ENCODE measurements at places on chromosomes 16 and 17.

DNA sequence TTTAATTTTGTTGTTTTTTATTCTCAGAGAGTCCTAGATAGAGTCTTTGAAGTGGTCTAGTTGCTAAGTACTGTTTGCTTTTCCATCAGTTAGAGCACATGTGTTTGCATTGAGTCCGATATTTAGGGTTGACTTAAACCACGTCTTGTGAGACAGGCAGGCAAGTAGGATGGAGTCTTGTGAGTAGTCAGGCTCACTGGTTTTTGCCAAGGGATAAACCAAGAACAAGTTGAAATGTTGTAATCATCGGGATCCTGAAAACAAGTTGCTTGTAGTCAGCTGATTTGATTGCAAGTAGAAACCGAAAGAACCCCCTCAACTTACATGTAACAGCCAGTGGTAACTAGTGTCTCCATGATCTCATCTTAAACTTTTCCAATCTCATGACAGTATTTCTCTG is 17.2 kb downstream of the ATP6V0A1 start:
- DNase-seq: no peak

DNA sequence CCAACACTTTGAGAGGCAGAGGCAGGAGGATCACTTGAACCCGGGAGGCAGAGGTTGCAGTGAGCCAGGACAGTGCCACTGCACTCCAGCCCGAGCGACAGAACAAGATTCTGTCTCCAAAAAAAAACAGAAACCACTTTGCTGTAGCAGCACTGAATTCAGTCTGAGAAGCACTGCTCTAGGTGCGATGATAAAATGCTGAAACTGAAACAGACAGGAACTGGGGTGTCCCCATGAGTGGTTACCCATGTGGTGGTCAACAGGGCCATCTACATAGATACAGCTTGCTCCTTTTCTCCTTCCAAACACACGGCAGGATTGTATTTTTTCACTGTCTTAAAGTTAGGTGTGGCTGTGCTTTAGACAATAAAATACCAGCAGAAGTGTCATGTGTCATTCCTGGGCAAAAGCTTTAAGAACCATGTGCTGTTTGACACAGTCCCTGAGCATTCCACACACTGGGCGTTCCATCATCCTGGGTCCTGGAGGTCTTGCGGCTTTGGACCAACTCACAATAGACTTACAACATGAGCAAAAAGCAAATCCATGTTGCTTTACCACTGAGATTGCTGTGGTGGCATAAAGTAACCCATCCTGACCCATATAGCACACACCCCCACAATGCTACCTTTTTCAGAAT is 11.5 kb downstream of the GAS7 start:
- DNase-seq: no peak

DNA sequence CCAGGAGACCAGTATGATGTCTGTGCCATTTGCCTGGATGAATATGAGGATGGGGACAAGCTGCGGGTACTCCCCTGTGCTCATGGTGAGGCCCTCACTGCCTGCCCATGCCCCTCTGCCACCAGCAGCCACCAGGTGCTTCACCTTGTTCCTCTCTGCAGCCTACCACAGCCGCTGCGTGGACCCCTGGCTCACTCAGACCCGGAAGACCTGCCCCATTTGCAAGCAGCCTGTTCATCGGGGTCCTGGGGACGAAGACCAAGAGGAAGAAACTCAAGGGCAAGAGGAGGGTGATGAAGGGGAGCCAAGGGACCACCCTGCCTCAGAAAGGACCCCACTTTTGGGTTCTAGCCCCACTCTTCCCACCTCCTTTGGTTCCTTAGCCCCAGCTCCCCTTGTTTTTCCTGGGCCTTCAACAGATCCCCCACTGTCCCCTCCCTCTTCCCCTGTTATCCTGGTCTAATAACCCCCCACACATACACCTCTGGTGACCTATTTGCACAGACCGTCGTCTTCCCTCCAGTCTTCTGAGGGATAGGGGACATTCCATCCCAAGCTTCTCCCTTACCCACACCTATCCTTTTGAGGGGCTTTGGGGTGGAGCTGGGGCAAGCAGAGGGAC is 3.7 kb downstream of the PFN1 start:
- DNase-seq: peak; percentile 51

DNA sequence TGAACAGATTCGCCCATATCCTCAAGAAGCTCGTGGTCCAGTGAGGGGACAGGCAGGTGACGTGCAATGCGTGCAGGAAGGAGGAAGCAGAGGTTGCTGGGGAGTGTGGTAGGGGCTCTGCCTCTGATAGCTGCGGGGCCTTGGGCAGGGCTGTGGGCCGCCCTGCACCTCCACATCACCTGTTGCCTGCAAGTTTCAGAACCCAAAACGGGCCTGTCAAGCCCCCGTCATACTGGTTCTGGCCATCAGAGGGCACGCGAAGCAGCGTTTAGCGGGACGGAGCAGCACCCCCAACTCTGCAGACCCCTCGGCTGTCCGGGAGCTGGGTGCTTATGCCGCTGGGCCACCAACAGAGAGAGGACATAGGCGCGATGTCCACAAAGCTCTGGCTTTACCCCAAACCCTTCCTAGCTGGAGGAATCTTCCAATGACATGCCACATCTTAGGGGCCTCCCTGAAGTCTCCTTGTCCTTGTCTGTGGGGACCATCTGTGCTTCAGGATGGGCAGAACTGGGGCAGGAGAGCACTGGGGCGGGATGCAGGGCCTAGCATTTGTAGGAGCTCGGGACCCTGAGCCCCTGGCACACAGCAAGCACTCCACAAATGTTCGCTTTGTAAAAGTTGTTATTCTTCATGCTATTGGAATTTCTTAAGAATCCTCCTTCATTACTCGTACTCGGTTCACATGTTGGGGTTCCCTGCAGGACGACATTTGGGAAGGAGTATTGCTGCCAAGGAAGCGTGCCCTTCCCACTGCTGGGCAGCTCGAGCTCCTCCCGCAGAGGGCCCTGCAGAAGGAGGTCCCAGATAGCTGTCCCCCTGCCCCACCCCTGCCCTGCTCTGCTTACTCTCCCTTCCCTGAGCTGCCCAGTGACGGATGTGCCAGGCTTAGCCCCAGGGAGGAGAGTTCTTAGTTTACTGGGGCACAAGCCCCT is 64.3 kb downstream of the CNGB1 start:
- DNase-seq: peak; percentile 33

DNA sequence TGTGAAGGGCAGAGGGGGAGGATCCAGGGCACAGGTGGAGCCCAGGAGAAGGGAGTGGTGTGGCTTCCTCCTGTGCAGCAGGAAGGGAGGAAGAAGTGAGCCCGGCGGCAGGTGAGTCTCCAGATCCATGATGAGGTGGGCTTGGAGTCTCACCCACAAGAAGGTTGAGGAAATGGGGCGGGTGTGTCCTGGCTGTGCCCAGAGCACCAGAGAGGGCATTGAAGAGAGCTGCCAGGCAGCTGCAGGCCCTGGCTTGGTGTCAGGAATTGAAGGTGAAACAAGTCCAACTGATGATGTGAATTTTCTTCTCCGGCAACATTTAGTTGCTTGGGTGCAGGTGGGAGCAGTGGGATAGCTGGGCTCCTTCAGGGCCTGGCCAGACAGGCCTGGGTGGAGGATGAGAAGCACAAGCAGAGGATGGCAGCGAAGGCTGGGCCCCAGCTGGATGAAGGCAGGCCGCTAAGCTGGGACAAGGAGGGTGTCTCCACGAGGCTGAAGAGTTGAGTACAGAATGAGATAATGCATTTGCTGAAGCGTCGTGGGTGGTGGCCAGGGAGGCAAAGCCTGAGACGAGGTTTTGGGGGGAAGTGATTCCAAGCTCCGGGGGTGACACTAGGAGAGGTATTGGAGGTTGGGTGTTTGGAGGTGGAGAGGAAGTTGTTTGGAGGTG is 18.3 kb downstream of the NT5M start:
- no peak for DNase-seq

DNA sequence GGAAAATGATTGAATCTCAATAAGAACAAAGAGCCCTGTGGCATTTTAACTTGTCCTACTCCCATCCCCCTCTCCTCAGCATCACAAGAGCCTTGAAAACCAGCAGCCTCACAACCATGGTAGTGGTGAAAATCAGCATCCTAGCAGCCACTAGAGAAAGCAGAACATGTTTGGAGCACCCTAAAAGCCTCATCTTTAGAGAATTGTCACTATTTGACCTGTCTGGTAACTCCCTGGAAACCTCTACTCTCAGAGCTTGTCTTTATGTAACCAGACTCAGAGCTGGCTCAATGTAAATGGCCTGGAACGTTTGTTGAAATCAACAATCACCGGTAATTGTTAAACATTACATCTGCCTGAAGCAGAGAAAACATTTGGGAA is 70.8 kb downstream of the MMD start:
- DNase-seq: no peak

DNA sequence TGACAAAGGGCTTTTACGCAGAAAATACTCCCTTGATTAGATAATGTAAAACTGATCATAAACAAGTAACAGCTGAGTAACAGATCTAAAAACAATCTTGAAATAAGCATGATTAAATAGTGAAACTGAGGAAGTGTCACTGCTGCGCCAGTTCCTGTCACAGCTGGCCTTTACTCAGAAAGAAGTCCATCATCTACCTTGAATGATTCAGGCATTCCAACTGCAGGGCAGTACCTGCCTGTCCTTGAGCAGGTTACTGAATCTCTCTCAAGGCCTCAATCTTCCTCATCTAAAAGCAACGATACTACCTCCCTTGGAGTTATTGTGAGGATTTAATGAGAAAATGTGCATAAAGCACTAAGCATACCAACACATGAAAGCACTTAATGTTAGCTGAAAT is 12.7 kb downstream of the PHLPP2 start:
- no peak for DNase-seq

GRCh38 chr16:11072420-11073153 is 128.2 kb downstream of the CLEC16A start:
- no peak for DNase-seq

DNA sequence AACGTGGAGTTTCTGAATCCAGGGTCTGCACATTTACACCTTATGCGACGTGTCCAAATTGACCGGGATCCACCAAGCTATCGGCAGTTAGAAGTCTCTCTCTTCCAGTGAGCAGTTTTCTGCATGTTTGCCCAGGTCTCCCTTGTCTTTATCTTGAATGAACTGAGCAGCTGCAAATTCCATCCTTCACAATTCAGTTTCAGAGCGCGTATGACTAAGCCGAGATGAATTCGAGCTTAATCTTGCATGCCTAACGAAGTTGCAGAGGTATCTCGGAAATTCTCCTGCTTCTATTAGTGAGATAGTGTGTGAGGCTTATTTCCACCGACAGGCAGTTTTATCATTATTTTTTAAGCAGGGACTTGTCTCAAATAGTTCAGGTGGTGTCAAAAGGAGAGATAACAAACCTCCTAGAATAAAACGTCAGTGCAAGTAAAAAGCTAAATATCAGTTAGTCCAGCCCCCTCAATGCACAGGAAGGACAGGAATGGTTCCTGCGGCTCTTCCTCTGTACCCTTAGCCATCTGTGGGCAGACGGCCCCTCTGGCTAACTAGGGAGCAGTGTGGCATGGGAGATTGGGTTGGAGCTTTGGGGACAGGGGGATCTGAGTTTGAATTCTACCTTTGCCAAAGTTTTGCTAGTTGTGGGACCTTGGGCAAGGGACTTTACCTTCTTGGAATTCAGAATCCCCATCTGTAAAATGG is 93.0 kb upstream of the GPR139 start:
- DNase-seq: no peak

DNA sequence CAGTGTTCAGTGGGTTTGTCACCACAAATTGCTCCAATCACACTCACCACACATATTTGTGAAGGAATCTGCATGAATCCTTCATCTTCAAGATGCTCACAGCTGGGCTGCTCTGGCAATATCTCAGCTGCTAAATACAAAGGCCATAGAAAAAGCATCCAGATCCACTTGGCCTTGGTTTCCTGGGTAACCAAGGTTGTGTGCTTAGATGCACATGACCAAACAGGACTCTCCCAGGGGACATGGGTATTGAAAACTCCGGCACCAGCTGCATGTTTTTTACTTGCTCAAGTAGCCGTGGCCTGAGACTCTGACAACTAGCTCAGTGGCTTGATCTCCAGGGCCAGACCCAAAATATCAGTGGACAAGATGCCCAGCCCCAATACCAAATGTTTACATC is 131.3 kb downstream of the CBLN1 start:
- no peak for DNase-seq

DNA sequence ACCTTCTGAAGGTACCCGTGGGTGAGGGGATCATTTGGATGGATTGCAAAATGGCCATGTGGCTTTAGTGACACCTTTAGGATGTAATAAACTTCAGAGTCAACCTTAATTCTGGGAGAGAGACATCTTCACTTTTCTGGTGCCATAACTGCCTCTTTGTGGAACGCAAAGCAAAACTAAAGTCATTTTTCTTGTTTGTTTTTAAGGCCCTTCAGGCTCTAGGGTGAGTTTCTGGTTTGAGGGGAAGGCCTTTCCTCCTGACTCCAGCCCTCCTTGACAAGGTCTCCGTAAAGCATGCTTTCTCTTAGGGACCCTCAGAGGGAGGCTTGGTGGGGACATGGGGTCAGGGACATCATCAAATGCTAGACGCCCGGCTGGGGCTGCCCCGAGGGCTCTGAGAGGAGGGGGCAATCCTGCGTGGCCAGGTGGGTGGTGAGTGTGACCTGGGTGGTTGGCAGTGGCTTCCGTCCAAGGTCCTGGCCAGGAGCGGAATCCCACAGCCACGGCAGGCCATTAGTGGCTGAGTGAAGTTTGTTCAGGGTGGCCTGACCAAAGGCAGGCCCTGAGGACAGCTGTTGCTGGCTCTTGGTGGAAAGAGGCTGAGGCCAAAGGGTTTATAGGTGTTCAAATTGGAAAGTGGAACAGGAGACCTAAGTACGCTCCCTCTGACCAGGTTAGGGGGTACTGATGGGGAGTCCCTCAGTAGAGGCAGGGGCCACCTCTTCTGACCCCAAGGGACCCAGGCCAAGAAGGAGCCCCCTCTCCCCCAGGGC is 112.2 kb downstream of the METRNL start:
- no peak for DNase-seq

DNA sequence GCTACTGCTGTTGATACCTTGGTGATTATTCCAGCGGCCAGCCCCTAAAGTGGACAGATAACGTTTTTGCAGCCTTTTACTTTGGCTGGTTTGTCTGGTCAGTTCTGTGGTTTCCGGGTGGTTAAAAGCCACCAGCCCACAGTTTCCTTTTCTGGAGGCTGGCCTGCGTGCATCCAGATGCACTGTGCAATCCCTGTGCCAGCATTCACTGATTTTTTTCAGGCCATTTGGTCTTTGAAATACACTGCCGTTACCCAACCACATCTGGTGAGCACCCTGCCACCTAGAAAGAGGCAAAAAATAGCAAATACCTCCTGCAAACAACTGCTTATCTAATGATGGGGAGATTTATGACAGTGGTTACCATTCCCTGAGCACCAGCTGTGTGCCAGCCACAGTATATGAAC is 797 bp downstream of the NUDT7 start:
- DNase-seq: no peak

- no peak for DNase-seq
Measured at GRCh38 chr17:27368151-27368795, 74.4 kb downstream of the WSB1 start.

GRCh38 chr16:19008245-19009169 is 24.8 kb downstream of the TMC7 start:
- no peak for DNase-seq

- DNase-seq: no peak
Measured at GRCh38 chr16:2194166-2194834, 2.1 kb downstream of the CASKIN1 start.

DNA sequence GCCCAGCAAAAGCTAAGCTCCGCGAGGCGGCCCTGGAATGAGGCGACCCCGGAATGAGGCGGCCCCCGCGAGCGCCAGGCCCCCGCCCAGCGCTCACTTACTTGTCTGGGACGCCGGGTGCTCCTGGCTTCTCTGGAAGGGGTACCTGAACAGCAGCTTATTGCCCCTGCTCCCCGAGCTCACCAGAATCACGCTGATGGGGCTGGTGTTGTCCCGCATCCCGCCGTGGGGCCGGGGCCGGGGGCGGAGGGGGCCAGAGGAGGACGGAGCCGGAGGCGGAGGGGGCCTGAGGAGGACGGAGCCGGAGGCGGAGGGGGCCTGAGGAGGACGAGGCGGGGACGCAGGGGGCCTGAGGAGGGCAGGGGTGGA is 440 bp downstream of the NPRL3 start:
- peak; percentile 26 for DNase-seq
